ENCODE measurements at places on chromosomes 4 and X.

- no peak for DNase-seq
Measured at GRCh38 chr4:306551-306961, 1.3 kb upstream of the ZNF732 start.

GRCh38 chrX:47446971-47447370 lies 36.1 kb downstream of the ZNF41 start:
- no peak for DNase-seq

DNA sequence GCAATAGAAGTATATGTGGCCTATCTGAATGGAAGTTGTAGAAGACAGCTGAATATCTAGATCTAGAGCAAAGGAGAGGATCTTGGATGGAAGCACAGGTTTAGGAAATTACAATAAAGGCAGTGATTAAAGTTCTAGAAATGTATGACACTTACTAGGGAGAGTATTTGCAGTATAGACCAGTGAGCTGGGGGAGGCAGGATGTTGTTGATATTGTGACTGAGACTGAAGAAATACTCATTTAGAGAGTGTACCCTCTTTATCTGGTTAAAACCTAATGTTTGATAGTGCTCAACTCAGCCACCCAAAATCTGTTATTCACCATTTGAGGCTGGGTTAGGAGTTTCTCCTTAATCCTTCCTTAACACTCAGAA lies 439.5 kb downstream of the GRXCR1 start:
- DNase-seq, result no peak

DNA sequence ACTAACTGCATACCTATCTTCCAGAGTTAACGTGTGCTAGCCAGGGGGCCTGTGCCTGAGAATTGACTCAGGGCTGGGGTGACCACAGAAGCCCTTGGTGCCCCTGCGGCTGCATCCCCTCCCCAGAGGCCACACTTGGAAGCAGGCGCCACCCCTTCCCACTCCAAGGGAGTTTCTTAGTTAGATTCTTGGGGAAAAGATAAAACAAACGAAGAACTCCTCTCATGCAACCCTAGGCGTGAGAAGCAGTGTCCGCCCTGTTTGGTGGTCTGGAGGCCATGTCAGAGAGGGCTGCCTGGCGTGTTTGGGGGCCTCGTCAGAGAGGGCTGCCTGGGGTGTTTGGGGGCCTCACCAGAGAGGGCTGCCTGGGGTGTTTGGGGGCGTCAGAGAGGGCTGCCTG lies 50.3 kb upstream of the HGFAC start:
- no peak for DNase-seq

Data from stimulated activated CD8-positive, alpha-beta memory T cell treated with anti-CD3 and anti-CD28 coated beads, Interleukin-4, amount 100 ng/mL, for 4 hours (primary cell).